NCI-H524 treated with DMSO at 0.1 percent for 48 hours (cell line): ENCODE measurements at places on chromosomes 4 and X.

DNA sequence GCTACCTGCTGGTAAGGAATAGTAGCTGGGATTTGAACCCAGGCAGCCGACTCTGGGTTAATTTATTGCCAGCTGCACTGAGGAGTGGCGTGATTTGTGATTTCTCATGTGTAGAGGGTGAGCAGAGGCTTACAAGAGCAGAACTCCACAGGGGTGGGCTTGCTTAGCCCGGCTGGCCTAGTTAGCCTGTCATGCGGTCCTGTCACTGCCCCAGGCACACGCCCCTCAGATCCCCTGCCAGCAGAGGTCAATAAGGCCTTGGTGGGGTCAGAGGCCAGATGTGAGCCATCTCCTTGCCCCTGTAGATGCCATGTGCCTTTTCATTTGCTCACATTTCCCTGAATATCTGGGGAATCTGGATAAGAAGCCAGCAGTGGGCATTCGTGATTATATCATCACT, 13.4 kb downstream of the NSDHL start:
- no peak for DNase-seq

GRCh38 chr4:95077864-95078263, 320.1 kb downstream of the BMPR1B start:
- DNase-seq, result no peak

DNA sequence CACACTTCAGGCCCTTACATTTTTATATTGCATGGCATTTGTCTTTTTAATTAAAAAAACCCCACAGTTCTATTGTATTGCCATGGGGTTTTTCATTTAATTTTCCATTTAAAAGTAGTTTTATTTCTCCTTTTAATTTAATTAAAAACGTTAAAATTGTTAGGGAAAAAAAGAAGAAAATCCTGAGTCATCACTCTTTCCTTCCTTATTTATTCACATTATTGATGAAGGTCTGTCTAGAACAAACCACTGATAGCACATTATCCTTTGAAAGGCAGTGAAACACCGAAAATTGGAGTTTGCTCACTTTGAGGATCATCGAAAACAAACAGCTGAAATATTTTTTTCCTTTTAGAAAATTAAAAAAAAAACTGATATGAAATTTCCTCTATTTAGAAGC, 759.7 kb upstream of the MAGEB2 start:
- no peak for DNase-seq

- DNase-seq, result no peak
These were observed 78.8 kb downstream of the TMEM47 start for GRCh38 chrX:34578237-34578636.

DNA sequence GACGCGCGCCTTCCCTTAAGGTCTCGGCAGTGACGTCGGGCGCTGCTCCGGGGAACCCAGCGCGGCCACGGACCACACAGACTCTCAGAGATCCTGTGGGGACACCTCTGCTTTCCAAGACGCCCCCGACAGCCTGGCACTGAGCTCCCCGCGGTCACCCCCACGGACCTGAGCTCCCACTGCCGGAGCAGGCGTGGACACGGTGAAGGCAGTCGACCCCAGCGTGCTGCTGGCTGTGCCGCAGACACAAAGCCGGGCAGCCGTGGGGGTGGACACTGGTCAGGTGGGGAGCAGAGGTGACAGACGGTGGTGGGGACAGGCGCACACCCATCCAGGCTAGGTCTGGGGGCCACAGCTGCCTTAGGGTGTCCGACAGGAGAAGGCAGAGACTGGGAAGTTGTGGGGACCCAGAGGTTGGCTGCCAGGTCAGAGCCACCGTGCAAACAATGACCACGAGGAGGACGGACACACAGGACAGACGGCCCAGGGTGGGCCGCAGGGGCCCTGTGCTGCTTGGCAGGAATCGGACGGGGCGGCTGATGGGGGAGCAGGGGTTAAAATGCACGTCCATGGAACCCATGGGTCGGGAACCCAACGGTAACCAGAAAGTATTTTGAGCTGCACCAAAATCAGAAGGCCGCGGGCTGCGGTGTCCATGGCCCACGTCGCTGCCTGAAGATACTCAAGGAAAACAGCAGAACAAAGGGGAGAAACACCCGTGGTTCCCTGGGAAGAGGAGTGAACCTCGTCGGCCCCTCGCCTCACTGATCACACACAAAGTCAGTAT, 16.6 kb upstream of the GTPBP6 start:
- no peak for DNase-seq

- DNase-seq, result no peak
These were observed 634.2 kb upstream of the FAT1 start for GRCh38 chr4:187357821-187358220.

GRCh38 chr4:182454440-182455013, 211.3 kb downstream of the TENM3 start:
- no peak for DNase-seq

GRCh38 chrX:97616883-97617530, 733.3 kb downstream of the RPA4 start:
- DNase-seq, result no peak

GRCh38 chr4:158998624-158999023, 104.3 kb upstream of the RAPGEF2 start:
- no peak for DNase-seq

DNA sequence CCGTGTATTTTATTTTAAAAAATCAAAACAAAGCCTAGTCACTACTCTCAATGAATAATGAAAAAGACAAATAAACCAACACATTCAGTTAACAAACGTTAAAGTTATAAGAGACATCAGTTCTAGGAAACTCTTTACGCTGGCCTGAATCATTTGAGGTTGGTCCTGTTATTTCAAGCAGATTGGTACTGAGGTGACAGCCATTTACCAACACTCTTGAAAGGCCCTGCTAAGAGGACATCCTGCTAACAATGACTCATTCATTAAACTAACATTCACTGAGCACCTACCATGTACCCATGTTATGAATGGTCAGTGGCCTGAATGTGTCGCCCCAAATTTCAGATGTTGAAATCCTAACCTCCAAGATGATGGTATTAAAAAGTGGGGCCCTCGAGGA, 57.1 kb upstream of the ADGRG2 start:
- no peak for DNase-seq

GRCh38 chr4:33090910-33091309, 2370.7 kb downstream of the PCDH7 start:
- no peak for DNase-seq

DNA sequence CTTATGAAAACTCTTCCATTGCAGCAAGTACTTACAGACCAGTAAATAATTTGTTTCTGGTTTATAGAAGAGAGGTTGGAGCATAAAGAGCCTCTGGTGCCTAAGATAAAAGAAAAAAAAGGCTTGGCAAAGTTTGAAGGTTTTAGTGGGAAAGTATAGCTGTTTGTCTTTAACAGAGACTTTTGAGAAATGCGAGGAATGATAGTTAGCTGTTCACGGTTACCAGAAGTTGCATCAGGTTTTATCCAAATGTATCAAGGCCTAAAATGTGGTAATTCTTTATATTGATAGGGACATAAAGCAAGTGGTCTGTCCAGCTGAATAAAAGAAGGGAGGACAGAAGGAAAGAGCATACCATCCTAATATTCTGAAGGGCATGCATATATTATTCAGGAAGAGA, 29.3 kb downstream of the RAP1GDS1 start:
- DNase-seq, result no peak

DNA sequence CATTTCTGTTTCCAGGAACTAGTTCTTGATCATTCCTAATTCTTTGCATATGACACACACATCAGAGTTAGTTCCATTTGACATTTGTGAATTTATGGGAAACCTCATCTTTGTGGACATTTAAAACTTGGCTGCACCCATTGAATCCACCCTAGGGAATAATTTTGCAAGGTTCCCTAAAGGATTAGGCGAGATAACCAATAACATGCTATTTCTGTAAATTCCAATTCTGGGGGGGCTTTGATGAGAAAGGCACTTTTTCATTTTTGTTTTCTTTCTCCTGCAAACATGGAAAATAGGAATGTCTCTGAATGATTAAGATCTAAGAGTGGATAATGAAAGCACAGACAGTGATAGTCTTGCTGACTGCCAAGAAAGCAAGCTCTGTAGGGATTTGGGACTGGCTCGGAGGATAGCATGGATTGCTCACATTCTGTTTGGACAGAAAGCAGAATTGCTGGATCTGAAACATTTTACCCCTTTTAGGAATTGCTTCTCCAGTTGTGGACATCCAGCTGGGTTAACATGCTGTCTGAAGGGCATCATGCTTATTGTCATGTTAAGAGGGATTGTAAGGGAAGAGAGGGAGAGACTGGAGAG, 145.1 kb downstream of the NHS start:
- DNase-seq, result no peak

GRCh38 chrX:119685225-119686066, 7.5 kb downstream of the SEPTIN6 start:
- no peak for DNase-seq

DNA sequence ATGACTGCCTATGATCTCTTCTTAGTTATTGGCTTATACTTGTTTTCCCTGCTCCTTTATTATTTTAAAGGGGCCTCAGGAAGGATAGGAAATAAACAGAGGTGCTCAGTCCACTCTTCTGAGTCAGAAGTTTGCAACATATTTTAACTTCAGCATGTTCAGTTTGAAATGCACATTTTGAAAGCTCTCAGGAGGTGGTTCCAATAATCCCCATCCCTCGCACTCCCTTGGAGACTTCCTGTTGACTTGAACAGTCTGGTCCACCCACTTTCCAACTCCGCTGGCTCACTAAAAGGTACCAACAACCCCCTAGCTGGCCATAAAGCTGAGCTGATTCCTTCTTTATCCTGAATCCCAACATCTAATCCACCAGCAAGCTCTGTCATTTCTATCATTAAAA, 78.3 kb upstream of the DUSP21 start:
- no peak for DNase-seq

DNA sequence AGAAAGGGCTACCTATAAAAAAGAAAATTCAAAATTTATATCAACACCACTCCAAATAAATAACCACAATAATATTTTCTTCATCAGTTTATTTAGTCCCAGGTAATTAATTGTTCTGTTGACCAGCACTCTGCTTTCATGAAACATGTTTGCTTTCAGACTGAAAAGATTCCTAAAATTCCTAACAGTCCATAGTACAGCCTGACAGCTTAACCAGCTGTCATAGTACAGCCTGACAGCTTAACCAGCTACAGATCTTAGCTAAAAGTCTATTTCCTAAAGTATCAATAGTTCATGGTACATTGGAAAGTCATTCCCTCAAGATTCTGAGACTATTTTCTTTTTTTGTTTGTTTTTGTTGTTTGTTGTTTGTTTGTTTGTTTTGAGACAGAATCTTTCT, 144.1 kb upstream of the DDX53 start:
- DNase-seq, result no peak

DNA sequence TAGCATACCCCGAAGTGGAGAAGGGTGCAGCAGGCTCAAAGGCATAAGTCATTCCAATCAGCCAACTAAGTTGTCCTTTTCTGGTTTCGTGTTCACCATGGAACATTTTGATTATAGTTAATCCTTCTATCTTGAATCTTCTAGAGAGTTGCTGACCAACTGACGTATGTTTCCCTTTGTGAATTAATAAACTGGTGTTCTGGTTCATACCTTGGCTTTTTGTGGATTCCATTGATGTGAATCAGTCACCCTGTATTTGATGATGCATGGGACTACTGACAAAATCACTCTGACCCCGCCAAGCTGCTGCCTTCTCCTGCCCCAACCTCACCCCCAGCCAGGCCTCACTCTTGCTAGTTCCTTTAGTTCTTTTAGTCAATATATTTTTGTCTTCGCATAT, 32.7 kb downstream of the F9 start:
- DNase-seq, result no peak

DNA sequence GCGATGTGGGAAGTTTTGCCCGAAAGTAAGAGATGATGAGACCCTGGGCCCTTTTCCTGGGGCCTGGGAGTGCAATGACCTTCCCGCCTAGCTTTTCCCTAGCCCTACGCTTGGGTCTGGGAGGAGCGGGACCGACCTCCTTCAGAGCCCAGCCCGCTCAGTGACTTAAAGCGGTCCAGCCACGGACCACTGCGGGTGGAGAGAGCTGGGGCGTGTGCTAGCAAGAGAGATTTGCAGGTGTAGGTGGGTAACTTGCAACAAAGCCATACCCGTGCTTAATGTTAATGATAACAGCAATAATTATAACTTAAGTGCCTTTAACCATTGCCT, 503 bp upstream of the PDE5A start:
- no peak for DNase-seq

DNA sequence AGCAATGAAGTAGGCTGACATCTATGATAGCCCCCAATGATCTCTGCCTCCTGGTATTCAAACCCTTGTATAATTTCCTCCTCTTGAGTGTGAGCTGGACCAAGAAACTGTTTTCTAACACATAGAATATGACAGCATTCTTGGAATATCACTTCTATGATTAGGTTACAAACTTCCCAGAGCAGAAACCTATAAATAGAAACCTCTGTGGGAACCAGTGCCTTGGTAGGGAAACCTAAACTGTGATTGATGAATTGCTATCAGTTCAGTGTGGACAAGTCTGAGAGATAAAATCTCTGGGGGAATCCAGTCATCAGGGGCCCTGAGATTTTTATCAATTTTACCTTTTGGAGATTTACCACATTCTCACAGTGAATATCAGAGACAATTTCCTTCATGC, 756.5 kb upstream of the AGA start:
- DNase-seq, result no peak

DNA sequence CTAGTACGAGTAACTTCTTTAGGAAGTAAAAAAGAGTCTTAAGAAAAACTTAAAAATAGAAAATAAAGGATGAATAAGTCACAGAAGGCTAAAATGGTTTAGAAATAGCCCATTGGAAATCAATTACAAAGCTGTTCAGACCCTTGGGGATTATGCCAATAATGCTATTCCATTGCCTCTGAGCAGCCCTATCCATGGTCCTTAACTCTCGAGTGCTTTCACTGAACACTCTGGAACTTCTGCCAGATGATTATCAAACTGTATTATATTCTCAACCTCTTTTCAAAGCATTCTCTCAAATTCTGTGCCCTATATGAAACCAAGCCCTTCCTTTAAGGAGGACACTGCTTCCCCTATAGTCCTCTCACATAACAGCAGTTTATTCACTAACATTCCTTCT, 17.0 kb downstream of the SLC9B1 start:
- DNase-seq, result no peak

GRCh38 chrX:20547611-20548051, 280.9 kb upstream of the RPS6KA3 start:
- DNase-seq, result no peak

DNA sequence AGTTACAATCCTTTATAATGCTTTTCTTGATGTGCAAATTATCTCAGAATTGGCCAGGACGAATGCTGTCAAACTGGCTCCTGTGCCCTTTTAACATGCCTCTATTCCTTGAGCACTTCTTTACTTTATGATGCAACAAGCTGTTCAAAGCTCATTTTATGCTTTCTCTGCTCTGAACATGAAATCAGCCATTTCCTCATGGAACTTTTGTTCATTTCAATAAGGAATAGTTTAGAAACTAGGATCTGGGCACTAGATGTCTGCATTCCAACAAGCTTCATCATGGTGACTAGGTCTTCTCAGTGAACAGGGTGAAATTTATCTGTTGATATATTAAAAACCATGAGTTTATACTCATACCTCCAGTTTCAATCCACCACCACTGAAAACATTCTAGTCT, 87.3 kb upstream of the TEX13A start:
- no peak for DNase-seq

- DNase-seq, result no peak
These were observed 52.6 kb downstream of the RNF150 start for GRCh38 chr4:141080668-141081067.
